Kidney (tissue), 22 donors: ENCODE measurements at places on chromosomes 2 and 18. TPM values are rescaled to one million over a fixed set of nuclear protein-coding genes. Genes with fewer than 3 reads are reported as not detected.

The KIF5C gene
- 3.6 TPM for total RNA-seq

The PRLH gene
- not detected for total RNA-seq

The SCN2A gene
- total RNA-seq, result 9.9 TPM

The ZSCAN30 gene
- total RNA-seq, result 20.7 TPM

The ZNF516 gene
- total RNA-seq, result 28.7 TPM

The CCNYL1 gene
- 14.6 TPM for total RNA-seq

The HRH4 gene
- total RNA-seq, result not detected

The RBM44 gene
- 0.72 TPM for total RNA-seq

The DBI gene
- total RNA-seq, result 135 TPM

The KCNG2 gene
- 0.76 TPM for total RNA-seq

The C1GALT1C1L gene
- total RNA-seq, result 1.9 TPM

The REG3A gene
- not detected for total RNA-seq

The FER1L5 gene
- 1.3 TPM for total RNA-seq

The UGT1A4 gene
- total RNA-seq, result 1.1 TPM

The RAB6C gene
- total RNA-seq, result 0.19 TPM

The CRACDL gene
- total RNA-seq, result 14.8 TPM

The GAD1 gene
- total RNA-seq, result 1.1 TPM

The AKAIN1 gene
- total RNA-seq, result not detected

The DPYSL5 gene
- total RNA-seq, result not detected

The CAPN14 gene
- total RNA-seq, result 0.25 TPM

The RAMP1 gene
- 8.8 TPM for total RNA-seq

The SERPINE2 gene
- total RNA-seq, result 27.3 TPM

The ATRAID gene
- total RNA-seq, result 119 TPM

The ALK gene
- 0.13 TPM for total RNA-seq

The CCDC102B gene
- 6.8 TPM for total RNA-seq

The BMP10 gene
- total RNA-seq, result not detected

The GALNT5 gene
- 0.47 TPM for total RNA-seq

The TCF23 gene
- 0.38 TPM for total RNA-seq

The ALPG gene
- not detected for total RNA-seq

The CGREF1 gene
- 3.7 TPM for total RNA-seq

The ADRA2B gene
- total RNA-seq, result 1.4 TPM

The NDC80 gene
- total RNA-seq, result 0.63 TPM

The DCC gene
- 3.9 TPM for total RNA-seq

The ALPP gene
- total RNA-seq, result not detected

The RTP5 gene
- 0.13 TPM for total RNA-seq

The MROH2A gene
- not detected for total RNA-seq

The KCNJ3 gene
- total RNA-seq, result 3.6 TPM

The MYO3B gene
- total RNA-seq, result 6.4 TPM

The DUSP11 gene
- 25.5 TPM for total RNA-seq

The CDH7 gene
- total RNA-seq, result not detected

The INHBB gene
- total RNA-seq, result 3.7 TPM

The AQP12B gene
- not detected for total RNA-seq

The ST6GAL2 gene
- total RNA-seq, result 1.2 TPM

The IL18RAP gene
- total RNA-seq, result 2.0 TPM

The PIEZO2 gene
- 4.1 TPM for total RNA-seq

The C2orf80 gene
- total RNA-seq, result not detected

The ABCB11 gene
- total RNA-seq, result 0.03 TPM

The BCL2 gene
- 39.2 TPM for total RNA-seq

The MAP2 gene
- total RNA-seq, result 11.4 TPM

The METTL8 gene
- total RNA-seq, result 14.9 TPM

The CXCR4 gene
- total RNA-seq, result 51.9 TPM

The FAHD2B gene
- total RNA-seq, result 8.8 TPM

The CREG2 gene
- 0.69 TPM for total RNA-seq

The NEB gene
- 0.88 TPM for total RNA-seq
